ENCODE measurements at places on chromosomes 1 and 21. TPM values are rescaled to one million over a fixed set of nuclear protein-coding genes. Genes with fewer than 3 reads are reported as not detected.

Gene HSPG2
- polyA plus RNA-seq, result 315 TPM

Gene SPRR5
- polyA plus RNA-seq, result not detected

Gene PLPPR5
- polyA plus RNA-seq, result not detected

Gene ANXA9
- not detected for polyA plus RNA-seq

Gene ELK4
- 11.3 TPM for polyA plus RNA-seq

Gene NCF2
- polyA plus RNA-seq, result 2.5 TPM

- DNase-seq, result no peak
Measured at GRCh38 chr1:24501371-24502064, 1.1 kb upstream of the RCAN3 start.

GRCh38 chr1:161287482-161288054, 22.2 kb downstream of the MPZ start:
- DNase-seq, result no peak

DNA sequence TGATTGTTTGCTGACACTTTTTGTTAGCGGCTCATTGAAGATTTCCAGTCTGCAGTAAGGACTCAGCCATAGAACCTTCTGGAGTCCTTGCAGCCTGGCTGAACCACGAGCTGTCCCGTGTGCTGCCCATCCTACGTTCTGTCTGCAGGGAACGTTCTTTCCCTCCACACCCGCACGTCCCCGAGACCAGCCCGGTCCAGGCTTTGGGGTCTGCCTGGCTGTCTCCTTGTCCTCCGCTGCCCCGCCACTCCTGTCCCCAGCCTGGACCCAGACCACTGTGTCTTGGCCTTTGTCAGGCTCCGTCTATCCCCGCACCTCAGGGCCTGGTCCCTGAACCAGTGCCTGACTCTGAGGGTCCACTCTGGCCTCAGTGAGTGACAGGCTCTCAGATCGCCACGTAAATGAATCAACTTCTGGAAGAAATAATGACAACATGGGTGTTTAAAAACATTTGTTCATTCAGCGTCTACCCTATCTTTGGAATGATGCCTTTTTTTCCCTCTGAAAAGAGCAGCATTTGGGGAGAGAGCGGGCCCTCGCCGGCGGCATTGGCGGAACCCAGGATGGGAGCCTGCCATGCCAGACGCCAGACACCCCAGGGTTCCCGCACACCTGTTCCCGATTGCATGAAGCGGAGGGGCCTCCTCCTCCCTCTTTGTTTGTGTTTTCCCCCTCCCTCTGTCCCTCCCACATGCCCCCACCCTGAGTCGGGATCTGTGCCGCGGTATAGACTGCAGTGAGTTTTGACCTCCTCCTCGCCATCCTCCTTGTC, 43.9 kb upstream of the C1orf174 start:
- no peak for DNase-seq

DNA sequence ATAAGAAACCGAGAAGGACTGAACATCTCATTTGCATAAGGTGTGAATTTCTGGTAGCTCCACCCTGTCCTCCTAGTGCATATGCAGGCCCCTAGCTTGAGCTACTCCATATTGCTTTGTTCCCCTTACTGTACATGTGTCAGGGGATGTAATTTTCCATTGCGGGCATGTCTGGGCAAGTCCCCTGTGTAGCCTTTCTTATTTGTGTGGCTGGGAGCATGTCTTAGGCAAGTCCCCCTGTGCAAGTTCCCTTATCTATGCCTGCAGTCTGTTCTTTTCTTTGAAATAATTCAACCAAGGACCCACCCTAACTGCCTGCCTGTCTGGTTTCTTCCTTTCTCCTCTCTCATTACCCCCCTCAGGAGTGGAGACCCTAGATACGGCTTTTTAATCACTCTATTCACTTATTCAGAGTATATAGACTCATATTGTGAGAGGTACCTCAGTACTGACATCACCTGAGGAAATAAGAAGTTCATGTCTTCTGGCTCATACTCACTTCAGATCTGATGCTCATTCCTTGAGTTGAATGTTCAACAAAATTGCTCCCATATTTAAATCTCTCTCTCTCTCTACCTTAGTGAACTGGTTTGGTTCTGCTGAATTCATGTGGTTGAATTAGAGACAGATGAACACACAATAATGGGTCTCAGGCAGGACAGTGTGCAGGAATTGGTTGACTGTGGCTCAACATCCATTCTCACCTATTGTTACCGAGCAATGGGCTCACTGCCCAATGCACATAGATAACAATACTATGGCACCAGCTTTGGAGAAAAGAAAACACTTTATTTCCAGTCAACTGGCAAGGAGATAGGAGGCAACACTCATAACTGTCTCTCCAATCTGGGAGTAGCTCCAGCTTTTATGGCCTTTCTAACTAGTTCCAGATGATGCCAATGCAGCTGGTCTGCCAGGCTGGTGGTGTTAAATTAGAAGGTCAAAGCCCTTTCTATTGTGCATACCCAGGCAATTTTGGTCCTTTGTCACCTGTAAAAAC, 27.9 kb upstream of the NPL start:
- no peak for DNase-seq

GRCh38 chr21:37058261-37058660, 14.6 kb downstream of the PIGP start:
- no peak for DNase-seq

DNA sequence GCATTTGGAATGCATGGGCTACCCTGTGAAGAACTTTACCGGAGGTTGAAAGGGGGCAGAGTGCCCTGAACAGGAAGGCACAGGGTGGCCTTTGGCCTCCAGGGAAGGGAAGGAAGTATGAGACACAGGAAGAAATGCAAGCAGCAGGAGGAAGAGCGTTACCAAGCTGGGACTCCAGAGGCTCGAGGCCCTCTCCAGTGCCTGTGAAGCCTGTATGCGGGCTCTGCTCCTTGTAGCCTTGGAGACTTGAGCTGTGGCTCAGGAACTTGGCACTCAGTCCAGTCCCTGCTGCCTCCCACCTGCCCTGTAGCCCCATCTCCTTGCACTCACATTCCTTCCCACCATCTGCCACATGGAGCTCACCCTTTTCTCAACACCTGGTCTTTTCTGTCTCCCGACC, 33.5 kb upstream of the RNF19B start:
- no peak for DNase-seq

DNA sequence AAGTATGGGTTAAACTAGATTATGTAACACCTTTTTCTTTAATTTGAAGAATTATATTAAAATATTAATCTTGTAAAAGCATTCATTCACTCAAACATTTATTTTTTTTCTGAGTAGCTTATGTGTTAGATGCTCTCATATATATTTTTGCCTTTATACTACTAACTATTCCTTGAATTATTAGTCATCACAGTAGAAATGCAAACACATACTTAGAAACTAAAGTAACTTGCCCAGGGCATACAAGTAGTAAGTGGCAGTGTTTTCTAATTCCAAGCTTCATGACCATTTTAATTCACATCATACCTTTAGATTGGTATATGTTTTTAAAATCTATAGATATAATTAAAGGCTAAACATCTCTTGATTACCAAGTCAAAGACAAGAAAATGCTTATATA, 1271.0 kb downstream of the BRINP3 start:
- DNase-seq, result no peak

GRCh38 chr21:45335761-45336534, 48.3 kb upstream of the POFUT2 start:
- DNase-seq, result no peak

All from heart left ventricle (tissue), 16 donors.